ENCODE measurements at places on chromosomes 3 and 15. TPM values are rescaled to one million over a fixed set of nuclear protein-coding genes. Genes with fewer than 3 reads are reported as not detected.

The C3orf20 gene
- polyA plus RNA-seq, result 0.11 TPM

DNA sequence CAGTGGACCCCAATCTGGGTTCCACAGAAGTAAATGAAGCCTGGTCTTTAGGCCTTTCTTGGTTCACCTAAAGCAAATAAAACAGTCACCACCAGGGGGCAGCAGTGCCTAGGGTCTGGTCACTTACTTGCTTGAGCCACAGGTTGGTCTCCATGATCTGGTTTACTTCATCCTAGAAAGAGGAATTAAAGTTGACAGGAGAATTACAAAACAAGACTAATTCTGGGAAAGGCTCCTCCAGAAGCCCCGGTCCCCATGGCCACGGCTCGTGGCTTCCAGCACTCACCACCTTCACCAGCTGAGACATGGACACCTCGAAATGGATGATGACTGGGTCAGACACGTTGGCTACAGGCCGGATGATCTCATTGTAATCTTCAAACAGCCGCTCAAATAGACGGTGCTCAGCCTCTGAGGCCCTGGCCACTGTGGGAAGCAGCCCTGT lies 2.3 kb downstream of the CHRNA3 start:
- DNase-seq, result peak; percentile 54

- no peak for DNase-seq
Measured at GRCh38 chr3:12420393-12420792, 63.9 kb upstream of the TSEN2 start.

- DNase-seq, result no peak
Measured at GRCh38 chr15:40479024-40479423, 8.2 kb downstream of the CHST14 start.

GRCh38 chr15:26372706-26373105 lies 400.2 kb downstream of the GABRB3 start:
- no peak for DNase-seq

GRCh38 chr3:194748225-194748624 lies 62.5 kb downstream of the FAM43A start:
- no peak for DNase-seq

Measured in forelimb muscle (tissue), 1 donor.